CD4-positive, CD25-positive, alpha-beta regulatory T cell (primary cell): ENCODE measurements at places on chromosomes 7 and 10. TPM values are rescaled to one million over a fixed set of nuclear protein-coding genes. Genes with fewer than 3 reads are reported as not detected.

GRCh38 chr10:61021926-61022325, 77.9 kb upstream of the RHOBTB1 start:
- no peaks in the 10 kb centered on the region for H3K4me1 ChIP-seq
- H3K4me3 ChIP-seq: no peak overlapping the region
- no peaks in the 10 kb centered on the region for H3K36me3 ChIP-seq
- no peak overlapping the region for H3K27ac ChIP-seq
- no peaks in the 10 kb centered on the region for H3K27me3 ChIP-seq

Gene NODAL
- not detected for total RNA-seq

Gene ZNF467
- 1.1 TPM for total RNA-seq

GRCh38 chr10:22599636-22600228, 114.6 kb downstream of the PIP4K2A start:
- DNase-seq: no peak
- H3K4me3 ChIP-seq: no peak overlapping the region
- H3K36me3 ChIP-seq: peaks cover 44% of the 10 kb centered on the region
- H3K27me3 ChIP-seq: no peaks in the 10 kb centered on the region
